ENCODE measurements at places on chromosomes 2 and 18. TPM values are rescaled to one million over a fixed set of nuclear protein-coding genes. Genes with fewer than 3 reads are reported as not detected.
A peak's percentile ranks its signal among the peaks of the same experiment; 100 is the strongest.

Gene REG3A
- total RNA-seq: not detected

Gene ASB18
- not detected for total RNA-seq

GRCh38 chr2:232444409-232445148 is 11.4 kb upstream of the ALPI start:
- peaks cover 2% of the 10 kb centered on the region for H3K27me3 ChIP-seq
- DNase-seq: peak; percentile 88
- H3K4me3 ChIP-seq: no peak overlapping the region
- peaks cover 3% of the 10 kb centered on the region for H3K4me1 ChIP-seq

Gene LYG2
- total RNA-seq: not detected

GRCh38 chr2:73925033-73925704 is 1.5 kb upstream of the DGUOK start:
- H3K27ac ChIP-seq: no peak overlapping the region
- no peak overlapping the region for H3K4me3 ChIP-seq
- peaks cover 18% of the 10 kb centered on the region for H3K36me3 ChIP-seq
- H3K4me1 ChIP-seq: peaks cover 40% of the 10 kb centered on the region
- DNase-seq: peak; percentile 29
- no peaks in the 10 kb centered on the region for H3K27me3 ChIP-seq

DNA sequence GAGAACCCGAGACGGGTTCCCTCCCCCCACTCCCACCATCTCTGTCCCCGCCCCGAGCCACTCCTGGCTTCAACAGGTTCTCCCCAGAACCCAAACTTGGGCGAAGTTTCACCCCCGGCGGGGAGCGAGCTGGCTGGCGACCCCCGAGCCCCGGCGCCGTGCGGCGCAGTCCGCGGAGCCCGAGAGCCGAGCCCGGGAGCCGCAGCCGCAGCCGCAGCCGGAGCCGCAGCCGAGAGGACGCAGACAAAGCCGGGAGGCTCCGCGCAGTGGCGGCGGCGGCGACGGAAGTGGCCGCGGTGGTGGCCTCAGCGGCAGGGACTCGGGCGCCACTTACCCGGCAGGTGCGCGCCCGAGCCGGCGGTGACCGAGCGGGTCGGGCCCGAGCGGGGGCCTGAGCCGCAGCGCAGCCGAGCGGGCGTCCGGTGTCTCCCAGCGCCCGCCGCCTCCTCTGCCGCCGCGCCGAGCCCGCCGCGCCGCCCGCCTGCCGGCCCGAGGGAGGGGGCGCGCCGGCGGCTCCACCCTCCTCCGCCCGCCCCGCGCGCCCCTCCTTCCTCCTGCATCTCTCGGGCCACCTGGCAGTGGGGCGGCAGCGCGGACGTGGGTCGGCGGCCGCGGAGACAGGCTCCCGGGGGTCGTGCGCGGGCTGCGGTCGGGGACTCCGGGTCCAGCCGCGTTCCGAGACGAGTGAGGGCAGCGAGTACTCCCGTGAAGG is at the start of gene ECEL1:
Gene ECEL1 (minus strand): TSS at position 450 of the 712 bp plus-strand sequence. CDS start 1,181 bp downstream, outside the sequence.
- H3K27me3 ChIP-seq: peaks cover 31% of the 10 kb centered on the region
- peak; percentile 34 for DNase-seq
- no peak within 1 kb of the TSS for H3K27ac ChIP-seq
- no peak within 1 kb of the TSS for H3K4me3 ChIP-seq
- H3K36me3 ChIP-seq: no peaks in the 10 kb centered on the region
- peaks cover 3% of the 10 kb centered on the region for H3K4me1 ChIP-seq

Gene CCDC93
- total RNA-seq: 26.2 TPM

Gene PARD6G
- not detected for total RNA-seq

Gene CNGA3
- not detected for total RNA-seq

GRCh38 chr18:21155443-21155842 is 43.8 kb upstream of the ROCK1 start:
- peaks cover 6% of the 10 kb centered on the region for H3K27me3 ChIP-seq
- no peak overlapping the region for H3K27ac ChIP-seq
- peaks cover 3% of the 10 kb centered on the region for H3K36me3 ChIP-seq
- H3K4me1 ChIP-seq: no peaks in the 10 kb centered on the region
- no peak overlapping the region for H3K4me3 ChIP-seq

GRCh38 chr2:57291209-57291608 is 755.4 kb upstream of the VRK2 start:
- DNase-seq: no peak
- no peaks in the 10 kb centered on the region for H3K36me3 ChIP-seq
- no peak overlapping the region for H3K4me3 ChIP-seq
- H3K27ac ChIP-seq: no peak overlapping the region

DNA sequence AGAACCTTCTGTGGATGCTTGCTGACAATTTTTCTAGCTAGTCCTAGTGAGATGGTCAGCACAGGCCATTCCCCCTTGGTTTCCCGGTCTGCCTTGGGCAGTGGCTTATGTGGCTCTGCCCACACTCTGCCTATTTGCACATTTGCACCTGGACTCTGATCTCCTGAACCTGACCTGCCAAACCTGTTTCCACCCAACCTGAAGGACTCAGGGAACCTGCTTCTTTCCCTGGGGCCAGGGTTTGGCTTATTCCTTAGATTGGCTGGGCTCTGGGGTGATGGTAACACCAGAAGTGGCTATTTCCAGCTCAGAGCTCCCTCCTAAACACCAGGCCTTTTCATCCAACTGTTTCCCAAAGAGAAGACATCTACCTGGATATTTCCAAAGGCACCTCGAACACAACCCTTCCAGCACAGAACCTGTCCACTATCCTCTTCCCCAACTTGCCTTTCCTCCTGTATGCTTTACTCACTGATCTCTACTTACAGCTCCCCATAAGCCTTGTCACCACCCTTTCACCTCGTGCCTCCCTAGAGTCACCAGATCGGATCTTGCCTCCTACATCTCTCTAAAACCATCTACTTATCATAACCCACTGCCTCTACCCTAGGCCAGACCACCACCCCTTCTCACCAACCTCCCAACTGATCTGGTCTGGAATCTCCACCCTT is 5.8 kb upstream of the MTA3 start:
- H3K27ac ChIP-seq: no peak overlapping the region
- no peaks in the 10 kb centered on the region for H3K27me3 ChIP-seq
- no peaks in the 10 kb centered on the region for H3K36me3 ChIP-seq
- H3K4me1 ChIP-seq: peaks cover 15% of the 10 kb centered on the region
- no peak overlapping the region for H3K4me3 ChIP-seq

Gene AQP12A
- total RNA-seq: not detected
